Colonic mucosa (tissue), 4 donors: ENCODE measurements at places on chromosomes 3 and 15. TPM values are rescaled to one million over a fixed set of nuclear protein-coding genes. Genes with fewer than 3 reads are reported as not detected.

GRCh38 chr15:73038220-73038619 is 14.0 kb upstream of the NEO1 start:
- DNase-seq, result no peak
- H3K36me3 ChIP-seq, result no peaks in the 10 kb centered on the region
- H3K4me3 ChIP-seq, result no peak overlapping the region
- no peaks in the 10 kb centered on the region for H3K27me3 ChIP-seq
- no peaks in the 10 kb centered on the region for H3K4me1 ChIP-seq

DNA sequence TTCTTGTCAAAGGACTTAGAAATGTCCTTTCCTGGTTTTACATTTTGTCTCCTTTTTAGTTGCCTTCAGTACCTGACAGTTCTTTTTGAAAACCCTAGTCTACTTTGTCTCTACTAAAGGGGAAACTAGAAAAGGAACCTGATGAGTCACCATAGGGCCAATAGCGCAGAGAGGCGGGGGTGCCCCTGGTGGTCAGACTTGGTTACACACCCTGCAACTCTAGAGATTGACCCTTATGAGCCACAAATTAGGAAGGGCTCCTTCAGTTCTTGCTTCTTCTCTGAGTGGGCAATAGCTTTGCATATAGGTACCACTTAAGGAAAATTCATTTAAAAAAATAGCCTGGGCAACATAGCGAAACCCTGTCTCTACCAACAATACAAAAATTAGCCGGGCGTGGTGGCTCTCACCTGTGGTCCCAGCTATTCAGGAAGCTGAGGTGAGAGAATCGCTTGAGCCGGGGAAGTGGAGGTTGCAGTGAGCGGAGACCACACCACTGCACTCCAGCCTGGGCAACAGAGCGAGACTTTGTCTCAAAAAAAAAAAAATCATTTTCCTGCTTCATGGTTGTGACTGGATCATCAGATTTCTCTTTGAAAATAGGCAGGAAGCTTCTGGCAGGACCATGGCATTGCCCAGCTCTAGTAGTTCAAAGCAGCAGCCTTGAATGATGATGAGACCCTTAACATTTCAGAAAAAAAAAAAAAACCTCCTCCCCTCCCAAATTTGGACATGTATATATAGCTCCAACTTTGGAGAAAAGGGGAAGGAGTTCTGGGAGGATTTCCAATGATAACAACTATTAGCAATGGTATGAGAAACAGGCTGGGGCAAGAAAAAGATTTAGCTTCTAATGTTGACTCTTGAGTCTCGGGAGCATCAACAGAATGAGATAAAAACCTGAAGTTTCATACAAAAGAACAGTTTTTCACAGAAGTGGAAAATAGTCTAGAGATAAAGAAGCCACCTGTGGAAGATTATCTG is 45.2 kb upstream of the RASA2 start:
- H3K27me3 ChIP-seq, result no peaks in the 10 kb centered on the region
- H3K27ac ChIP-seq, result peak overlapping the region; percentile 51
- H3K4me3 ChIP-seq, result no peak overlapping the region
- peak; percentile 83 for DNase-seq
- H3K4me1 ChIP-seq, result peaks cover 11% of the 10 kb centered on the region
- peaks cover 9% of the 10 kb centered on the region for H3K36me3 ChIP-seq

DNA sequence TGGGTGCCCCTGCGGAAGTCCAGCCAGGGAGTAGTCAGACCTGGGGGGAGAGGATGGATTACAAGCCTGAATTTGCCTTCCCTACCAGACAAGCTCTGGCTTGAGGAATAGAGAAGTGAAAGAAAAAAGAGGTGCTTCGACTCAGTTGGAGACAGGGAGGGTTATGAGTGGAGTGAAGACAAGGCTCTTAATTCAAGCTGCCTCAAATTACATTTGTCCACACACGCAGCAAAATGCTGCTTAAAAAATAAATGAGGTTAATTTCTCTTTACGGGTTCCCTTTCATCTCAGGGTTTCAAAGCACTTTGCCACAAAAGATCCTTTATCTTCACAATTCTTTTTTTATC is 49.0 kb upstream of the SLC4A7 start:
- no peak overlapping the region for H3K4me3 ChIP-seq
- DNase-seq, result no peak

GRCh38 chr3:79881431-79881830 is 113.6 kb upstream of the ROBO1 start:
- no peaks in the 10 kb centered on the region for H3K27me3 ChIP-seq
- H3K4me3 ChIP-seq, result no peak overlapping the region

DNA sequence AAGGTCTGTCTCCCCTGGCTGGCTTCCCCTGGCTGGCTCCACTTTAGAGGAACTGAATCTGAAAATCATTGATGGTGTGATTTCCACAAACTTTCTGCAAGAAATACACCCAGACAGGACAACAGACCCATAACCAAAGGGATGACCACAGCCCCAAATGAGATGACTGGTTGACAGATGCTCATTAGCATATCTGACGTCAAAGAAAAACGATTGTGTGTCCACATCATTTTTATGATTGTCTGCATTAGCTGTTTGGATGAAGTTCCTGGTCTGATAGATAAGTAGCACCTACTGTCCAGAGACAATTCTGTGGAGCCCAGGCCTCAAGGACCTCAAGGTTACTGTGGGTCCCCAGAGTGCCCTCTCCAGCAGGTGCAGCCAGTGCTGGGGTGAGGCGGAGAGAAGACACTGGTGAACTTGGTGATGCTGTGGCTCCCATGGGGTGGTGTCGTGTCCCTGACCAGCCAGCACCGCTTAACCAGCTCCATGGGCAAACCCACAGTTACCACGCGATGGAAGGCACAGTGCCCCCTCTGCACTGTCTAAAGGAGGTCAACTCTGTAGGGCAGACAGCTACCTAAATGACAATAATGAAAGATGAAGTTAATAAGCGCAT is 127.4 kb downstream of the NSMCE3 start:
- no peak overlapping the region for H3K4me3 ChIP-seq
- no peaks in the 10 kb centered on the region for H3K4me1 ChIP-seq
- H3K27ac ChIP-seq, result no peak overlapping the region
- H3K27me3 ChIP-seq, result no peaks in the 10 kb centered on the region
- no peak for DNase-seq
- no peaks in the 10 kb centered on the region for H3K36me3 ChIP-seq

DNA sequence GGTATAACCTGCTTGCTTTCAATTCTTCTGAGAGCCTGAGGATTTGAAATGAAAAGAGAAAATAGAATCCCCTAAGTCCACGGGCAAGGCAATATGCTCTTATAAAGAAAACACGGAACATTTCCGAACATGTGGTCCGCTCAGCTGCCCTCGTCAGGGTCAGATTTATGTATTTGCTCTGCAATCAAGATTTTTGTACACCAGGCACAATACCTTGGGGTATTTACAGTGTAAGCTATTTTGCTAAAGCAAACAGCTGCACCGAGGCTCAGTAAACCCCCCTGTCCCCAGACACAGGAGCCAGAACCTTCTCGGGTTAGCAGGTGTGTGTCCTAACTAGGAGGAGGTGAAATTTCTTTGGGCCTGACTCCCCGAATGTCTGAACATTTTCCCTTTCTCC is 155.8 kb upstream of the LRIG1 start:
- H3K36me3 ChIP-seq, result no peaks in the 10 kb centered on the region
- no peak overlapping the region for H3K27ac ChIP-seq
- no peaks in the 10 kb centered on the region for H3K4me1 ChIP-seq
- no peak overlapping the region for H3K4me3 ChIP-seq

DNA sequence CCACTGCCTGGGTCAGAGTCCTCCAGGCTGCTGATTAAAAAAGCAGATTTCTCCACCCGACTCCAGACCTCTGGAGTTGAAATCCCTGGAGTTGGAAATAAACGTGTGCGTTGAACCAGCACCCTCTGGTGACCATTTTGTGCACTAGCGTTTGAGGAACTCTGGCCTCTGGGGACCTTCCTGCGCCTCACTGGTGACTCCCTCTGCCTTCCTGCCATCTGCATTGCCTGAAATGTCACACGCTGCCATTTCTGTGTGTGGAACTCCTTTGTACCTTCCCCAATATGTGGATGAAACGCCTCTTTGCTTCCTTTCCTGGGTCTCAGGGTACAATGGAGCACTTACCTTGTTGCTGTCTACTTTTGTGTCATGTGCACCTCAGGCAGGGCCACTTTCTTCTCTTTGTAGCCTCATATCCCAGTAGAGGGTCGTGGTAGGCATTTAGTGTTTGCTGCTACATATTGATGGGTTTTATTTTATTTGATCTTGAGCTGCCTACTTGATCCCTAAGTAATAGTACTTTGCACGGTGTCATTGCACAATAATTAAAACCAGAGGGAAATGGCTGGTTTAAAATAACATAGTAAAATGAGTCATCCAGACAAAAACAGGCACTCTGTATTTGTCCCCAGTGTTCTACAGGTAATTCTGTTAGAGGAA is 56.8 kb downstream of the GPR171 start:
- H3K36me3 ChIP-seq, result no peaks in the 10 kb centered on the region
- H3K27me3 ChIP-seq, result no peaks in the 10 kb centered on the region
- DNase-seq, result peak; percentile 78
- no peak overlapping the region for H3K27ac ChIP-seq
- peaks cover 6% of the 10 kb centered on the region for H3K4me1 ChIP-seq
- H3K4me3 ChIP-seq, result no peak overlapping the region

- H3K36me3 ChIP-seq, result no peaks in the 10 kb centered on the region
- H3K27ac ChIP-seq, result no peak overlapping the region
- no peak overlapping the region for H3K4me3 ChIP-seq
- H3K27me3 ChIP-seq, result no peaks in the 10 kb centered on the region
- no peak for DNase-seq
- H3K4me1 ChIP-seq, result no peaks in the 10 kb centered on the region
Measured at GRCh38 chr15:69824075-69824876, 273.4 kb downstream of the TLE3 start.

DNA sequence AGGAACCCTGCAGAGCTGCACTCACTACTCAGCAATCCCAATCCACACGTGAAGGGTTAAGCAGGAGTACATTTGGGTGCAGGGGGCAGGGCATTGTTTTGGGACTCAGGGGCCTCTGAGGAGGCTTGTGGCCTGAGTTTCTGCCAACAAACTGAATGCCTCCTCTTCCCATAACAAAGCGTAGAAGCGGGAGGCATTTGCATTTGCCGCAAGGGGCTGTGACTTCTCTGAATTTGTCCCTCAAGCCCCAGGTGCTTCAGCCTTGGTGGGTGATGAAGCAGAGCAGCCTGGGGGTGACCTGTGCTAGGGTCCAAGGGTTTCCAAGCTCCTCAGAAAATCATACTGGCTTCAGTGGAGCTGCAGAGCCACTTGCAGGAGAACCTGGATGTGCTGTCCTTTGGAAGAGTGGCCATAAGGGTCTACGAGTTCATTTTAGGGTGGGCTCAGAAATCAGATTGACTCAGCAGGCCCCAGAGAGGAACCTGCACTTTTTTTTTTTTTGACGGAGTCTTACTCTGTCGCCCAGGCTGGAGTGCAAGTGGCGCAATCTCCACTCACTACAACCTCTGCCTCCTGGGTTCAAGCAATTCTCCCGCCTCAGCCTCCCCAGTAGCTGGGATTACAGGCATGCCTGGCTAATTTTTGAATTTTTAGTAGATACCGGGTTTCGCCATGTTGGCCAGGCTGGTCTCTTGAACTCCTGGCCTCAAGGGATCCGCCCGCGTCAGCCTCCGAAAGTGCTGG is 1.4 kb upstream of the RPSA start:
- H3K36me3 ChIP-seq, result peaks cover 5% of the 10 kb centered on the region
- peaks cover 11% of the 10 kb centered on the region for H3K4me1 ChIP-seq
- no peaks in the 10 kb centered on the region for H3K27me3 ChIP-seq
- no peak overlapping the region for H3K27ac ChIP-seq
- no peak for DNase-seq

DNA sequence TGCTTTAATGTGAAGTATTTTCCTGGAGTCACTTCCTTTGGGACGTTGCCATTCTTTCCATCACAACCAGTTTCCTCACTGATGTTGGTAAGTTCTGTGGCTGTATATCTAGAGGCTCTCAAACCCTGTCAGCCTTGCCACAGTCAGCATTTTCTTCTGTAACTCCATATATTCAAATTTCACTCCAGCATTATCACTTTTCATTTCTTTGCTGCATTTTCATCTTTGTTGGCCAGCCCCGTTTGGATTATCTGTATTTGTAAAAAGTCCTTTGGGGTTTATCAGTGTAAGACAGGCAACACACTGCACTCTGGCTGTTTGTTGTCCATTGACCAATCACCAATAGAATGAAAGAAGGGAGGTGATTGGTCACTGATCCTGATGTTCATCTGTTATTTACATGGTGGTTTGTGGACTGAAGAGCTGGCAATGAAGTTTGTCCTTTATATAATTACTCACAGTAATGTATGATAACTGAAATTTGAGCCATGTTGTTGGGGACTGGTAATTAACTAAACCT is 20.3 kb downstream of the GMPS start:
- peaks cover 2% of the 10 kb centered on the region for H3K4me1 ChIP-seq
- H3K4me3 ChIP-seq, result no peak overlapping the region
- no peaks in the 10 kb centered on the region for H3K27me3 ChIP-seq
- no peaks in the 10 kb centered on the region for H3K36me3 ChIP-seq

DNA sequence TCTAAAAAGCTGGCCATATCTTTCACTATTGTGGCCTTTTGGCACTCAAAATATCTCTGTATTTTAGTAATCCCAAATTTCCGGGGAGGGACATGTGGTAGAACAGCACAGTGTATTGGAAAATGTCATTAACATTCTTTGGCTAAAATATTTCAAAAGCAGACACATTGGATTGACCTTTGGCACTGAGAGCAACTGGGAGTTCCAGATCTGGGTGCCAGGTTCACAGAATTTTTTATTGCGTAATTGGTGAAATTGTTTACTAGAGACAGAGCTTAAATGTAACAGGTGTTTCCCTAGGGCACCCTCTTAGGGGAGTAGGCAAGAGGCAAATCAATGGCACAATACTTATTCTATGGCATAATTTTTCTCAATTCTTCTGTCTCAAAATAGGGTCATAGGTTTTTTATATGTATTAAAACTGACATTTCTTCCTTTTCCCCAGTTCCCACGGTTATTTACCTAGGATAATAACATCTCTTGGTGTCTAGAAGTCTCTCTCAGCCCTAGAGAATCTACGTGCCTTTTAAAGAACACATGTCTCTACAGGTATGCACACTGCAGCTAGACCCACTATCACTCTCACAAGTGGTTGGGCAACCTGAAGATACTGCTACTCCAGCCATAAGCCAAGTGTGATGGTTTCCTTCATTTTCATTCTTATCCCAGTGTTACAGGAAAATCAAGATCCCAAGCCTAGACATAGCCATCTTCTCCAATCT is 10.6 kb downstream of the RBMS3 start:
- no peaks in the 10 kb centered on the region for H3K4me1 ChIP-seq
- no peaks in the 10 kb centered on the region for H3K36me3 ChIP-seq
- no peaks in the 10 kb centered on the region for H3K27me3 ChIP-seq
- H3K27ac ChIP-seq, result no peak overlapping the region
- no peak overlapping the region for H3K4me3 ChIP-seq
- DNase-seq, result no peak

Gene ZMAT3
- total RNA-seq, result 9.6 TPM

Gene SCAMP5
- total RNA-seq, result 4.9 TPM

Gene DAZL
- total RNA-seq, result not detected

Gene CCDC191
- total RNA-seq, result 3.1 TPM

Gene CRBN
- total RNA-seq, result 47.7 TPM

Gene TMCC1
- 32.8 TPM for total RNA-seq

Gene PGBD4
- 1.3 TPM for total RNA-seq

Gene LSMEM2
- total RNA-seq, result not detected

Gene SPATA12
- total RNA-seq, result not detected

Gene RNF111
- 21.8 TPM for total RNA-seq

Gene ACAD9
- total RNA-seq, result 32.0 TPM
